M059J (cell line): ENCODE measurements at places on chromosomes 3 and 15. TPM values are rescaled to one million over a fixed set of nuclear protein-coding genes. Genes with fewer than 3 reads are reported as not detected.

The SNX1 gene
- 21.9 and 29.8 TPM in 2 replicates for total RNA-seq

The SLC26A6 gene
- total RNA-seq, result 15.2 and 21.3 TPM in 2 replicates

The TRAT1 gene
- not detected in 2 replicates for total RNA-seq

The CLSTN2 gene
- 3.9 and 7.6 TPM in 2 replicates for total RNA-seq

The GOLGA6A gene
- total RNA-seq, result not detected in 2 replicates

The SLC6A1 gene
- total RNA-seq, result not detected in 2 replicates

The KY gene
- total RNA-seq, result 0.66 and 0.76 TPM in 2 replicates

DNA sequence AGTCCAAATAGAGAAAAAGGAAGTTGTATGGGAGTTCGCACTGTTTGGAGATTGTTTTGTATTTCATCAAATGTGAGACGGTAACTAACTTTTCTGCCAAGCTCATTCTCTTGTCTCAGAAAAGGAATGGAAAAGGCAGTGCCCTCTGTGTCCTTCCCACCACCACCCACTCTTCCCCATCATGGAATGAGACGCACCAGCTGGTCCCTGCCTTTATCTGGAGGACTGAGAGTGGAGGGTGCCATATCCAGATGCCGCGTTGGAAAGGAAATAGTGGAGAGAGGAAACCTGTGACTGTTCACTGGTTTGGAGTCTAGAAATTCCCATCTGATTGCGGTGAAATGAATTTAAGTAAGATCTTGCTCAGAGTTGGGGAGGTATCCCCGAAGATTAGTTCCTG, 3.7 kb upstream of the CCK start:
- no peak for DNase-seq

DNA sequence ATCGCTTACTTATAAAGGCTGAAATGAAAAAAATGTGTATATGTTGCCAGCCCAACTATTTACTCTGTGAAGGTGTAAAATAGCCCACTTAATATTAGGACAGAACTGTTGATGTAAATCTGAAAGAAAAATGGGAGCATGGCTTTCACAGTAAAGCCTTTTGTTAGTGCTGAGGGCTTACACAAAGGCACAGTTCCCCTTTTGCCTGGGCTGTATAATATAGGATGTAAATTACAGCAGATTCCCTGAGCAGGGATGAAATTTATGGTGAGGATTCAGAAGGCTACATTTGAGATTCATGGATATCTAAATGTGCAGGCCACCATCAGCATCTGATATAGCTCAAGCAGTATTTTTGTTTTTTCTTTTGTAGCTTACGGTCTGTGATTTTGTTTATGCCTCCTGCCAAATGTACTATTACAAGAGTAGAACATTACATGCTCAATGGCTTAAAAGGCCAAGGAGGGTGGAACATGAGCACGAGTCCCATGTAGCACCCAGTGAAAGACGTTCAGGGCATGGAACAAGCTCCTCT, 109.1 kb upstream of the ATP10A start:
- no peak for DNase-seq

DNA sequence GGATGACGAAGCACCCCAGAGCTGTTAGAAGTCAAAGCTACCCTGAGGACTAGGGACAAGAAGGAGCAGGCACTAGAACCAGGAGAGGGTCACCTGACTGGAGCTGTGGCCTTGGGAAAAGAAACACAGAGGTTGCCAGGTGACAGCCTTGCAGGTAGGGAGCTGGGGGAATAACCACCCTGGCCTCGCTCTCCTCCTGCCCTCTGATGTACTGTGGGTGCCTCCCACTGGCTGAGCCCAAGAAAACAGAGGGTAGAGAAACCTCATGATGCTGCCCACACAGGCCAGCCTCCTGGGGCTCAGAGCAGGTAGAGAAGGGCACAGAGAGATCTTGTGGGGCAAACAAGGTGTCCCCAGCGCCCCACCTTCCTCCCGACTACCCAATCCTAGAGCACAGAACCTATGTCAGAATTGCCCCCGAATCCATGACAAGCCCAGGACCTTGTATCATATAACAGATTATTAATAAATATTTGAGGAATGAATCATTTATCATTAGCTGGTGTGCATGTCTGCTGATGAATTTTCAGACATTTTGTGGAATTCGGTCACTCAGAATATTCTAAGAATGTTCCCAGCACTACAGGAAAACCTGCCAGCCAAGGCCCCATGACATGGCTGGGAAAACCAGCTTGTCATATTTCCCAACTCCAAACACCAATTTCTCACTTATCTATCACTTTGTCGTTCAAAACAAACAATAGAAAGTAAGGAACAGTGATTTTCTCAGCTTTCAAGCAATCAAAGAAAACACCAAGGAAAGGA, 59.8 kb upstream of the MEX3B start:
- DNase-seq, result peak; percentile 68

GRCh38 chr3:126714921-126715320, 10.9 kb downstream of the CHCHD6 start:
- no peak for DNase-seq

GRCh38 chr3:139505829-139506386, 29.6 kb upstream of the RBP2 start:
- no peak for DNase-seq

GRCh38 chr15:75425966-75426500, 25.5 kb downstream of the SIN3A start:
- DNase-seq, result no peak

GRCh38 chr15:85380812-85381642, 624 bp downstream of the AKAP13 start:
- peak; percentile 44 for DNase-seq

GRCh38 chr3:132642539-132642847, 17.1 kb downstream of the ACAD11 start:
- DNase-seq, result no peak

DNA sequence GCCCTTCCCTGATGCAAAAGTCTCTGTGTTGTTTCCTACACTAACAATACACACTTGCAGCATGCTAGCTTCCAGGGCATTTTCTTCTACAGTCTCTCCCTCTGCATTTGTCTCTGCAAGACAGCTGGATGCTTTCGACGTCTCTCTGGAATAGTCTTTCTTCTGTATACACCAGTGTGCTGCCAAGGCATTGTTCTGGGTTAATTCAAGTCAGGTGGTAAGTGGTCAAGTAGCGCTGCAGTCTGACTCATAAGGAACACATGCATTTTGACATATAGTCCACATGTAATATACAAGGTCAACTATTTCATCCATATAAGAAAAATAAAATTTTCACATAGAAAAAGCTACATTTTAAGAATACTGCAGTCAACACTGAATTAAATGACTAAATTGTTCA, 92.7 kb downstream of the MYLK start:
- peak; percentile 48 for DNase-seq

GRCh38 chr3:142850395-142851023, 38.4 kb downstream of the PCOLCE2 start:
- DNase-seq, result peak; percentile 99
